ENCODE measurements at places on chromosomes 3 and 15.

GRCh38 chr3:141366285-141367037 lies 1.8 kb upstream of the ZBTB38 start:
- DNase-seq = no peak

DNA sequence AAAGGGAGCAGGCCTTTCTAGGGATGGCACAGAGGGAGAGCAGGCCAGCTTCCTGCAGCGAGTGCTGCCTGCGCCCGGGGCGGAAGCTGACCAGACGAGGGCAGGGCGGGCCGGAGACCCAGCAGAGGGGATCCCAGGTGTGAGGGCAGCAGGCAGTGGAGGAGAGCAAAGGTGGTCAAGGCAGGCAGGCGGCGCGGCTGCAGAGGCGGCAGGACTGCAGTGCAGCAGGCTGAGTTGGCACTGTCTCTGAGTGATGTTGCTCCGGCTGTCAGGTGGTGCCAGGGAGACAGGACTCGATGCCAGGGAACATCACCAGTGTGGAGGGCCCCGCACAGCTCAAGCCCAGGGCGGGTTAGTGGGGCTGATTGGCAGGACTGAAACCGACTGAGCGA lies 22.3 kb upstream of the PLXNA1 start:
- no peak for DNase-seq

- DNase-seq = no peak
Measured at GRCh38 chr3:183064475-183064874, 34.8 kb downstream of the MCCC1 start.

DNA sequence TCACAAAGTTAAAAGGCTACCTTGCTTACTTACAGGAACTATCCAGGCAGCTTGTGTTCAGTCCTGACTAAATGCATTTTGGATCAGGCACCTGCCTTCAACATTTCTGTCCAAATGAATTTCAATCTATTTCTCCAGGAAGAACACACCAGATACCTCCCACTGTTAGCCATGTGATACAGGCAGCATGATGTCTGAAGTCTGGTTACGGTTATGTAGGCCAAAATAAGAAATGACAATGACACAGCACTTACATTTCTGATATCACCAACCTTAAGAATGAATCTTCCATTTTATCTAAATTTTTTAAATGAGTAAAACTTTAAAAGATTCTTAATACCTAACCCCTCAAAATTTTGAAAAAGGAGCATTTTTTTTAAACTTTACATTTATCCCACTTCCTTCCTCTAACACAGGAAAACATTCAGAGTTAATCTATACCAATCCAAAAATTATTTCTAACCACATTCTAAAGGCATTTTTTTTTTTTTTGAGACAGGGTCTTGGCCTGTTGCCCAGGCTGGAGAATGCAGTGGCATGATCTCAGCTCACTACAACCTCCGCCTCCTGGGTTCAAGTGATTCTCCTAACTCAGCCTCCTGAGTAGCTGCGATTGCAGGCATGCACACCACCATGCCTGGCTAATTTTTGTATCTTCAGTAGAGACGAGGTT lies at the start of gene MAP4:
Gene MAP4 (minus strand): TSS at position 116 of the 673 bp plus-strand sequence. CDS start 17,556 bp downstream, outside the sequence.
- DNase-seq = no peak

GRCh38 chr15:79192462-79193036 lies 90.0 kb upstream of the ANKRD34C start:
- no peak for DNase-seq

GRCh38 chr3:34175636-34176176 lies 377.3 kb downstream of the PDCD6IP start:
- no peak for DNase-seq

GRCh38 chr15:51163843-51164242 lies 69.1 kb upstream of the TNFAIP8L3 start:
- DNase-seq = no peak
